Bone marrow (tissue), 2 donors: ENCODE measurements at places on chromosomes 4 and X.

- no peak for DNase-seq
Observed at GRCh38 chrX:51144828-51145442, 187.7 kb upstream of the NUDT10 start.

- no peak for DNase-seq
Observed at GRCh38 chr4:86356425-86357210, 3.2 kb downstream of the MAPK10 start.

DNA sequence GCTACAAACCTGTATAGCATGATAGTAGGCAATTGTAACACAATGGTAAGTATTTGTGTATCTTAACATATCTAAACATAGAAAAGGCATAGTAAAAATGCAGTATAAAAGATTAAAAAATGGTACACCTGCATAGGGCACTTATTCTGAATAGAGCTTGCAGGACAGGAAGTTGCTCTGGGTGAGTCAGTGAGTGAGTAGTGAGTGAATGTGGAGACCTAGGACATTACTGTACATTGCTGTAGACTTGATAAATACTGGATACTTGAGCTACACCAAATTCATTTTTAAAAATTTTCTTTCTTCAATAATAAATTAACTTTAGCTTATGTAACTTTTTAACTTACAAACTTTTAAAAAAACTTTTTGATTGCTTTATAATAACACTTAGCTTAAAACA is 68.2 kb upstream of the MAML3 start:
- no peak for DNase-seq

DNA sequence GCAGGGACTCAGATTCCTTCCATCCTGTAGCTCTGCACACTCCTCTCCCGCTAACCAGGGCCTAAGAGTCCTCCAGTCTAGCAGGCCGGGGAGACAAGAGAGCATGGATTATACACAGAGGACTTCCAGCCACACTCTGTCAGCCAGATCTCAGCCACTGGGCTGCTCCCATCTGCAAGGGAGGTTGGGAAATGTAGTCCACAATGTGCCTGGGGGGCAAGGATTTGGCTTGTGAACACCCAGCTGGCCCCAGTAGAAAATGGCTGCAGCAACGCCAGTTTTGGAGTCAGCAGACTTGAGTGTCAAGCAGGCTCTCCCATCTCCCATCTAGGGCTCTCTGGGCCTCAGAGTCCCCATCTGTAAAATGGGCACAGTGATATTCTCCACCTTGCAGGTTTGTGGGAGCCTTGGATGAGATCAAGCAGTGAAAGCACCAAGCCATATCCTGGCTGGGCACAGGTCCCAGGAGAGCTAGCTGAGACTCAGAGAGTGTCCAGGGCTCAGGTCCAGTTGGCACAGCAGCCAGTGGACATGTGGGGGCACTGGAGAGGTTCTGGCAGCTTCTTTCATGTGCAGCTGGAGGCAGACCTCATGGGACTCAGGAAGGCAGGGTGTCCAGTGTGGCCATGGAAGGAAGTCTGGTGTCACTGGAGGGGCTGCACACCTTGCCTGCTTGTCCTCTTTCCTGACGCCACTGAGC is 14.6 kb downstream of the PSAPL1 start:
- DNase-seq: no peak

DNA sequence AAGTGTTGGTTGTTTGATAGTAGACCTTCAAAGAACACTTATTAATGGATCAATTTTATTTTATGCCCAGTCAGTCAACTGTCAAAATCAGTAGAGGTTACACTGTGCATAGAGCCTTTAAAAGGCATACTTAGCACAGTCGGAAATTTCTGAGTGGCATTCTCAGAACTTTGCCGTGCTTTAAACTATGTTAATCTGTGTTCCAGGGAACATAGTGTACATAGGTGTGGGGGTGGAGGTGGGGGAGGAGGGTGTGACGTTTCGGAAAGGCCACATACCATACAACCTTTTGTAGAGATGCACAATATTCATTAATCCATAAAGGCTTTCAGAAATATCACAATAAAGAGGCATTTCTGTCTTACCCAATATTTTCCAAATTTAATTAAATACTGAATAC is 75.8 kb downstream of the RS1 start:
- no peak for DNase-seq
